Smooth muscle cell of the brain vasculature (primary cell): ENCODE measurements at places on chromosomes 2 and 18.

DNA sequence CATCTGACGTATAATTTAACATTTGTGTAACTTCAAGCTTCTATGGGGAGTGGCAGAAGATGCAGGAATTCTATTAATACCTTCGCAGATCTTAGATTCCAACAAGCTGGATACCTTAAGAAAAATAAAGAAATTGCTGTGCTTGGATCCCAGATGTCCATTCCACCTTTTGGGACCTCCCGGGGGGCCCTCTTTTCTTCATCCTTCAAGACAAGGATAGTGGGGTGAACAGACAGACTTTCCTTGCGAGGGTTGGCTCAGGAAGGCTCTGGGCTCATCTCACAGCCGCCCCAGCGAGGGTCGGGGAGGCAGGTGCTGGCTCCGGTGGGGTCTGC is 509 bp upstream of the RNF144A start:
- no peak for DNase-seq

- no peak for DNase-seq
These were observed 113.0 kb downstream of the RND3 start for GRCh38 chr2:150374492-150374891.

GRCh38 chr2:235500761-235501672 is 7.2 kb downstream of the AGAP1 start:
- no peak for DNase-seq

GRCh38 chr2:225462417-225462816 is 62.9 kb downstream of the NYAP2 start:
- DNase-seq: no peak

DNA sequence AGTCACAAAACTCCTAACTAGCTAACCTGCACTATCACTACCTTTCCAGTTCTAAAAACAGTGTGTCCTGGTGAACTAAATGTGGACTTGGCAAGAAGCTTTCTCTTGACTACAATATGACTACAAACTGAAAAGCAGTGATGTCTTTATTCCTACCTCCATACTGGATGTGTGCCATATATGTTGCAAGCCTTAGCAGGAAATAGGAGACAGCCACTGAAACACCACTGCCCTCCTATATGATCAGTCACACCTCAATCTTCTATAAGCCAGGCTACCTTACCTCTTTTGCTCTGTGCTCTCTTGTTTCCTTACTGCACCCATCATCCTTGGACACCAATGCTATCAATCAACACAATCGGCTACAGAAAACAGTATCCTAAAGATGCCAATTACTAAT is 34.1 kb downstream of the SS18 start:
- no peak for DNase-seq

- no peak for DNase-seq
These were observed 198.0 kb downstream of the ANKRD30B start for GRCh38 chr18:14945984-14946383.

- DNase-seq: no peak
These were observed 66.7 kb downstream of the MERTK start for GRCh38 chr2:111965062-111965461.

DNA sequence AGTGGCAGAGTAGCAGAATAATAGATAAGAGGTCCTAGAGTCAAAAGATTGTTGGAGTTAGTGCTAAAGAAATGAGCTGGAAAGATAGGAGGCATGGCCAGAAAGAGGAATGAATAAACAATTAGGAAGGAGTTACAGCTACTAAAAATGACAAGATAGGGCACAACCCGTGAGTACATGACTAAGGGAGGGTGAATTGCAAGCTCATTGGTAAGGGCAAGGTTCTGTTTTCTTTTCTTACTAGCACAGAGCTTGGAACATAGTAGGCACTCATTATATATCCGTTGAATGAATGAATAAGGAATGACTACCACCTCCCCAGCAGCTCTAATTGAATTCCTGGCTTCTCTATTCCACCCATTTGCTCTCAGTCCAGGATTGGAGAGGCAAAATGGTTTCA is 5.7 kb upstream of the MARCO start:
- no peak for DNase-seq

DNA sequence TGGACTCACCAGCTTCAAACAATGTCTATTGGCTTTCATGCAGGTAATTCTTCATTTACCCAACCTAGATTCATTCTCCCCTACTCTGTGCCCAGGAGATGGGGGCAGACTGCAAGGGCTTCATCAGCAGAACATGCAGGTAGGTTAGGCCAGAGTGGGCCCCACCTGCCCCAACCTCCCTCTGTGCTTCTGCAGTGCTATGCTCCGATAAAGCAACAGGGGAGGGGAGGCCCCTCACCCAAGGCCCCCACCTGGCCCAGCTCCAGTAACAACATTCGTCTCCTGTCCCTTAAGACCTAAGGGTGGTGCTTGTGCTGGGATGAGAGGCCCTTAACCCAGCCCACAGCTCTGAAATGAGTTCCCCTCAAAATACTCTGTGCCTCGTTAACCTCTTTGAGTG is 16.7 kb upstream of the GYPC start:
- DNase-seq: no peak

- DNase-seq: no peak
These were observed 43.0 kb upstream of the SLC1A4 start for GRCh38 chr2:64945973-64946768.

DNA sequence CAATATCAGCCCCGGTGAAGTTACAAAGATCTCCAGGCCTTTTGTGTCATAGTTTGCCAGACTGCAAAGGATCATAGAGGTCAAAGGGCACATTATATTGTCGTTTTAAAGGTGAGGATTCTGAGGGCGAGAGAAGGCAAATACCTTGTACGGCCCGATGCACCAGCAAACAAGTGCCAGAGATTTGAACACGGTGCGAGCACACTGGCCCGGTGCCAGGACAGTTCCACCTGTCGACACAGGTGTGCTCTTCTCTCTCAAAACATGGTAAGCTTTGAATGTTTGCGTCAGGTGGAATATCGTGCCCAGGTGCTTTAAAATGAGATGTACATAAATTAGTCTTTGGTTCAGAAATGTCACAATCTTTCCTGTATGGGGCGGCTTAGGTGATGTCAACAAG is 776.1 kb upstream of the ID2 start:
- no peak for DNase-seq
